Fibroblast of mammary gland (primary cell): ENCODE measurements at places on chromosomes 1 and 21.

- no peak for DNase-seq
Measured at GRCh38 chr1:181562395-181562794, 79.1 kb downstream of the CACNA1E start.

DNA sequence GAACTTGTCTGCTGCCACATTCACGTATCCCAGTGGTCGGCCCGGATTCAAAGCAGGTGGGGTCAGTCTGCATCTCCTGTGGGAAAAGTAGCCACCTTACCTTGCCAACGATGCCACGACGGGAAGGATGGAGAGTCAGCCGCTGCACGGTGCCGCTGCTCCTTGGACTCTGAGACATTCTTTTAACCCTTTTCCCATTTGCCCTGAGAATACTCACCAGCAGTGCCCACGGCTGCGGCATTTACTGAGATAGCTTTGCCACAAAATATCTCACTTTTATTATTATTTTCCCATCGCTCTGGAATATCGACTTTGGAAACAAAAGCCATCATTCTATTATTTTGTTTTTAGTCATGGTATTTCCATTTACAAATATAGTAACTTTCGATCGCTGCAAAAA is 15.3 kb upstream of the TTC34 start:
- no peak for DNase-seq

- DNase-seq = no peak
Measured at GRCh38 chr1:208461680-208462079, 217.5 kb upstream of the PLXNA2 start.

DNA sequence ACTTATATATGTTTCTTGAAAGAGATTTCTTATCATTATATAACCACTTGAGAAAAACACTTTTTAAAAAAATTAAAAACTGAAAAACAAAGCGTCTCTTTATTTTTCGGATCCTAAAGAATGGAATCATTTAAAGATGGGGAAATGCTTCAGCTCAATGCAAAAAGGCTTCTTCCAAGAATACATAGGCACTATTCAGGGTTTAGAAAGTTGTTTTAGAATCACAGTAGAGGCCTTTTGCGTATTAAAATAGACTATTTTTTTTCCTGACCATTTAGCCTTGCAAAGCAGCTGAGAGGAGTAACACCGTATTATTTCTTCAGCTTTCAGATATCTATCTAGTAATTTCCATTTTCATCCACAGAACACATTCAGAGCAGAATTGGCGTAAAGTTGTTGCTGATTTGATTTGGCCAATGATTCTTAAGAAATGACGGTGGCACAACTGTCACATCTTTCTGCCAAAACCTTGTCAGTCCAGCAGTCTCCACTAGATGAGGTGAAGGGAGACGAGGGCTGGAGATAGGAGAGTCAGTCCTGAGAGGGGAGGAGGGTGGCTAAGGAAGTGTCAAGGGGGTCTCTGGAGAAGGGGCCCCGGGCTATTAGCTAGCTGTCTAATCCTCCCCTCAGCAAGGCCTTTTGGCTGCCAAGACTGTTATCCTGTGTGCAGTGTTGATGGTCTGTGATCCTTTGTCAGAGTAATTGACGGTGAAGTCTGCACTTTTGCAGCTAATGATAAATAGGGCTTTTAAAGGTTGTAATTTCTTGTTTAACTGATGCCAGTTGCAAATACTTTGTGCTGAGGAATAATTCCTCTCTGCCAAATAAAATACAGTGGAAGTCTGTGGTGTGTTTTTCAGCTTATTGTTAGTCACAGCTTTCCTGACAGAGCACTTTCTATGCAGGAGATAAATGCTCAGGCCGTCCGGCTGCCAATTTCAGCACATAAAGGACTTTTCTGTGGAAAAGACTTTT is 34.7 kb downstream of the PRRX1 start:
- DNase-seq = peak; percentile 88

GRCh38 chr1:98049370-98050135 is 128.7 kb upstream of the DPYD start:
- no peak for DNase-seq

GRCh38 chr1:233885196-233885920 is 19.1 kb upstream of the SLC35F3 start:
- no peak for DNase-seq
